ENCODE measurements at places on chromosomes 6 and 20.

GRCh38 chr6:127110712-127111111, 7.8 kb upstream of the RSPO3 start:
- DNase-seq: no peak

GRCh38 chr6:1278061-1278720, 33.7 kb upstream of the FOXQ1 start:
- no peak for DNase-seq

- no peak for DNase-seq
These were observed 178.6 kb upstream of the SCGN start for GRCh38 chr6:25473447-25473846.

- DNase-seq: no peak
These were observed 39.5 kb downstream of the NKX2-4 start for GRCh38 chr20:21357844-21358243.

- no peak for DNase-seq
These were observed 33.9 kb downstream of the CHRNA4 start for GRCh38 chr20:63327231-63327745.

GRCh38 chr20:17816804-17817587, 117.2 kb downstream of the BANF2 start:
- DNase-seq: no peak

- no peak for DNase-seq
These were observed 378.9 kb downstream of the PREX1 start for GRCh38 chr20:48448666-48449600.

- DNase-seq: no peak
These were observed 356 bp upstream of the IRAK1BP1 start for GRCh38 chr6:78867020-78867369.

DNA sequence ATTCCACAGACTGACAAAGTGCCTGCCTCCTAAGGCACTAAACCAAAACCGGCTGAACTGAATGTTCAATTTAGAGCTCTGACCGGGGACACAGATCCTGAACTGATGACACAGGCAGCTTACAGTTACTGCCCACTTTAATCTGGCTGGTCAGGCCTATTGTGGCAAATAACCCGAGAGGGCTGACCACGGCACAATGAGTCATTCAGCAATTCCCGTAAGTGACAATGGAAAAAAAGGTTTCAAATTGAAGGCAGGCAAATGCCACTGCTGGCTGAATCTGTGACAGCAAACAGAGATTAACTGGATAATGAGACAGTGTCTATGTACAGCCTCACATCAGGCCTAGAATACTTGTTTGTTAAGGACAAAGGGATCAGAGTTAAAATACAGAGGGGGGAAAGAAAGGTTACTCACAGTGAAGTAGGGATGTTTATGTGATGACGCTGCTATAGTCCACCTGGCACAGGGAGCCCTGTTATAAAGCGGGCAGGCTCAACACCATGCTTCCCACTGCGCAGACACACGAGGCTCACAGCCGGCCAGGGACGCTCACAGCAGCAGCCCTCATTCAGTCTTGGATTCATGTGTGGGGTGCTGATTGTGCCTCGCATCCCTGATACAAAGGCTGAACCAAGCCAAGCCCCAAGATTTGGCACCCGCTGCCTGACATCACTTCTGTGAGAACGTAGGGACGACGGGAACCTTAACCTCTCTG, 54.4 kb downstream of the RTN4IP1 start:
- DNase-seq: no peak

DNA sequence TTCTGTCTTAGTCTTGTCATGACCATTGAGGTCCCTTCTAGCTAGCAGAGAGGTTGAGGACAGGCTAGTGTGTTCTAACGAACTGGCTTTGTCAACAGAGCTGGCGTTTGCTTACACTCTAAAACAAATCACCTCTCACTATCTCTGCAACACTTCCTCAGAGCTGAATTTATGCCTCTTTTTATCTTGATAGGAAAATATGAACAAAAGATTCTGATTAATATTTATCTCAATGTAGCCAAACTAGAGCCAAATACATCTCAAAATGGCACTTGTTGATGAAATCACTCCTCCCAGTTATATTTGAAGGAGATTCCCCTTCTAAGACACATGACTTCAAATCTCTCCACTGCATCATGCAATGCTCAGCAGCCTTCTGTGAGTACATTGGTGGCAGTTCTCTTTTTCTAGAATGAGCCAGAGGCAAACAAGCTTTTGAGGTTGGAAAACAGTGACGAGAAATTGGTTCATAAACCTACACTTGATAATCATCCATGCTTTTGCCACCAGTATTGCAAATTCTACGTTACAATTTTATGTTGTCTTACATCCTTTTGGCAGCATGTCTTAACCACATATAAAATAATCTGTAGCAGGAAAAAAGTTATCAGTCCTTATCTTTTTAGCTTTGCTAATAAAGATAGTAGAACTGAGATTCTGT, 615.7 kb upstream of the CITED2 start:
- no peak for DNase-seq

DNA sequence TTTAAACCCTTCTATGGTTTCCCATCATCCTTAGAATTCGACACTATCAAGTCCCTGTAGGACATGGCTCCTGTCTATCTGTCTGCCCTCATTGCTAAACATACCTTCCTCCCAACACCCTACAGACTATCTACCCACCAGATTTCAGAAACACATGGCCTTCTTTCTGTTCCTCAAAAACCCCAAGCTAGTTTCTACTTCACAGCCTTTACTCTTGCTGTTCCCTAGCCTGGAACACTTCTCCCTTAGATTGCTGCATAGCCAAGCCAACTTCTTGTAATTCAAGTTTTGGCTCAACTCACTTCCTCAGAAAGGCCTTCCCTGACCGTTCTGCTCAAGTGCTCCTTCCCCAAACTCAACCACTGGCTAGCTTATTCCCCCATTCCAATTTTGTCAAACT, 156.2 kb downstream of the BTBD9 start:
- DNase-seq: no peak

DNA sequence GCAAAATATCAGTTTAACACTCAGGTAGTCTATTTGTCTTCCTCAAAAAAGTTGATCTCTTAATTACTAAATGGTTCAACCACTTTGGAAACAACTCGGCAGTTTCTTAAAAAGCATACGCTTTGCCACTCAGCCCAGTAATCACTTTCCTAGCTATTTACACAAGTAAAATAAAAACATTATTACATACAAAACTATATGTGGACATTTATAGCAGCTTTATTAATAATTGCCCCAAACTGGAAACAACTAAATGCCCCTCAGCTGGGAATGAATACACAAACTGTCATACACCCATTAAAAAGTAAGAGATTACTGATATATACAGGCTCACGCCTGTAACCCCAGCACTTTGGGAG, 7.4 kb downstream of the EEF1A1 start:
- no peak for DNase-seq

- DNase-seq: no peak
These were observed 6.4 kb upstream of the ABHD16B start for GRCh38 chr20:63854766-63855362.

GRCh38 chr6:162395181-162395580, 332.4 kb downstream of the PRKN start:
- DNase-seq: no peak

All from activated CD4-positive, alpha-beta T cell treated with anti-CD3 and anti-CD28 coated beads for 4 hours (primary cell).